Activated naive CD8-positive, alpha-beta T cell treated with anti-CD3 and anti-CD28 coated beads for 36 hours (primary cell): ENCODE measurements at places on chromosomes 12 and 14.
A peak's percentile ranks its signal among the peaks of the same experiment; 100 is the strongest.

- DNase-seq: no peak
Measured at GRCh38 chr12:95201056-95201670, 16.1 kb downstream of the FGD6 start.

GRCh38 chr14:68695326-68695768 is 97.5 kb downstream of the ZFP36L1 start:
- DNase-seq: peak; percentile 17

GRCh38 chr14:24172261-24172860 is 481 bp downstream of the REC8 start:
- no peak for DNase-seq

GRCh38 chr12:96571101-96571862 is 81.9 kb downstream of the CFAP54 start:
- DNase-seq: peak; percentile 19
